ENCODE measurements at places on chromosomes 3 and 15.

DNA sequence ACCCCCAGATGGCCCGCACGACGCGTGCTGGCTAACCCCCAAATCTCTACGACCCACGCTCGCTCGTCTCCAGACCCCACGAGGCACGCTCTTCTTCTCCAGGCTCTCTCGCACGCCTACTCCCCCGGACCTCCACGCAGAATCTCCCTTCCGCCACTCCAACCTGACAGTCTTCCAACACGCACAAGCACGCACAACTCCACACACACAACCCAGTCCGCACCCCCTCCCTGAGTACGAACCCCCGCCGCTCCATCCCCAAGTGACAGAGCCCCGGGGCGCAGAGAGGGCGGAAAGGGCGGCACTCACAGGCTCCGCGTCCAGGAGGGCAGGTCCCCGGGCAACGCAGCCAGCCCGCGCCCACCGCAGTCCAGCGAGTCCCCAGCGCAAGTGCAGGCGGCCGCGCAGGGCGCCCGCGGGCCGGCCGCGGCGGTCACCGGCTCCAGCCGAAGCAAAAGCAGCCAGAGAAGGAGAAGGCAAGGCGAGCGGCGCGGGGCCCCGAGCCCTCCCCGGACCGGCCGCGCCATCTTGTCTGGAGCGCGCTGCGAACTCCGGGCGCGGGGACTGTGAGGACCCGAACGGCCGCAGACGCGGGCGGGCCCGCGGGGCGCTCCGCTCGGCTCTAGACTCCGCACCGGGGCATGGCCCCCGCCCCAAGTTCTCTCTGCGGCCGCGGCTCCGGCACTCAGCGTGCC, 794 bp downstream of the LRIG1 start:
- peak; percentile 40 for DNase-seq

GRCh38 chr15:94080416-94080815, 150.9 kb upstream of the MCTP2 start:
- DNase-seq: no peak

GRCh38 chr3:119826711-119827608, 45.1 kb downstream of the NR1I2 start:
- no peak for DNase-seq

DNA sequence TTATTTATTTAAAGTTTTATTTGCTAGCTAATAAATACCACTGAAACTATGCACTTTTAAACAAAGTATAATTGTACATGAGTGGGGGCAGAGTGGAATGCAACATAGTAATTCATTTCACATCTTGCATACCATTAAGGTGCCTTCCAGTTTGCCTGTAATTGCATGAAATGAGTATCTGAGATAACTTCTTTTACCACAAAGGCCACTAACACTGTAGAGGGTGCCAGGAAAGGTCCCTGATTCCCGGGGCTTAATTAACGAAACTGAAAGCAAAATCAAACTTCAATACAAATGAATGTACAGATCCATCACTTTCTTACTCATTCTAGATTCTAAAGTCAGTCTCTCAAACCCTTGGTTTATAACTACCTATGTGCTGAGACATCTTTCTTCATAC, 2.1 kb downstream of the CD47 start:
- no peak for DNase-seq

DNA sequence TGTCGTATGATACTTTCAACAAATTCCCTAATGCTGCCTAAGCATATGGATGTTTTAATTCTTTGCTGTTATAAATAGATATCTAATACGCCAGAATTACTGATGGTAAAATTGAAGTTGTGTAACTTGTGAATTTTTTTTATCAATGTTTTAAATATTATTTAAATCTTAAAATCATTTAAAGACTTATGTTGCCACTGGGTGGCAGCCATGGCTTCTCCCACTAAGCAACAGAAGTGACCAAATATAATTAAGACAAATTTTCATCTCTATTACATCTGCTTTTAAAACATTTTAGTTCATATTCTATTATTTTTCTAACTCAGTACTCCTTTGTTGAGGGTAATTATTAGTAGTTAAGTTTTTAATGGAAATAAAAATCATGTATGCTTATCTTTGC, 8.1 kb upstream of the IL20RB start:
- DNase-seq: no peak

GRCh38 chr3:132721479-132722164, 587 bp downstream of the NPHP3 start:
- DNase-seq: peak; percentile 11

DNA sequence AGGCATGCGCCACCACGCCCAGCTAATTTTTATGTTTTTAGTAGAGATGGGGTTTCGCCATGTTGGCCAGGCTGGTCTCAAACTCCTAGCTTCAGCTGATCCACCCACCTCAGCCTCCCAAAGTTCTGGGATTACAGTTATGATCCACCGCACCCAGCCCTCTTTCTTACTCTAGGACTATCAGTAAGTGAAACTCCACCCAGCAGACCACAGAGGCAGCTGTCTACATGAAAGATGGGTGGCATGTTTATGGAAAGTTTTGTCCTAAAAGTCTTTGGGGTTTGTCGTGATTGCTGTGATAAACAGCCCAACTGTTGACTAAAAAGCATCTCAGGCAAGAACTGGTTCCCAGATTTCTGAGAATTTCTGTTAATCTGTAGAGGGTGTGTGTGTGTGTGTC, 10.9 kb downstream of the ARL6IP5 start:
- DNase-seq: no peak

Measured in stimulated activated CD4-positive, alpha-beta T cell treated with anti-CD3 and anti-CD28 coated beads, Interleukin-12 subunit alpha, Interleukin-12 subunit beta, amount 100 ng/mL, for 4 hours (primary cell).